ENCODE measurements at places on chromosomes 5 and 9.

DNA sequence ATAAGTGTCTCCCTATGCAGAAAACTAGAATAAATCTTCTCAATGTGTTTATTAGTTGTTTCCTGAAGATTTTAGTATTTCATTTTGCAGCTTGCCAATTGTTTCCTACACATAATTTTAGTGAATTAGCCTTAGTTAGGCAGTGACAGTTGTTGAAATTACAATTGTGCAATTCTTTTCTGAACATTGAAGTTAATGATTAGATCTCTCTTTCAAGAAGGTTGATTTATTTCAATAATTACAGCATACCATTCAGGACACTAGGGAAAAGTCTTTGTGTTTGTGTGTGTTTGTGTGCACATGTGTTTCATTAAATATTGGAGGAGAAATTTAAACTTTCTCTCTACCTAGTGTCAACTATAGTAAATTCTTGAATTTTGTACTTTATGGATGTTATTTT is 199.6 kb upstream of the MPDZ start:
- no peak for DNase-seq

DNA sequence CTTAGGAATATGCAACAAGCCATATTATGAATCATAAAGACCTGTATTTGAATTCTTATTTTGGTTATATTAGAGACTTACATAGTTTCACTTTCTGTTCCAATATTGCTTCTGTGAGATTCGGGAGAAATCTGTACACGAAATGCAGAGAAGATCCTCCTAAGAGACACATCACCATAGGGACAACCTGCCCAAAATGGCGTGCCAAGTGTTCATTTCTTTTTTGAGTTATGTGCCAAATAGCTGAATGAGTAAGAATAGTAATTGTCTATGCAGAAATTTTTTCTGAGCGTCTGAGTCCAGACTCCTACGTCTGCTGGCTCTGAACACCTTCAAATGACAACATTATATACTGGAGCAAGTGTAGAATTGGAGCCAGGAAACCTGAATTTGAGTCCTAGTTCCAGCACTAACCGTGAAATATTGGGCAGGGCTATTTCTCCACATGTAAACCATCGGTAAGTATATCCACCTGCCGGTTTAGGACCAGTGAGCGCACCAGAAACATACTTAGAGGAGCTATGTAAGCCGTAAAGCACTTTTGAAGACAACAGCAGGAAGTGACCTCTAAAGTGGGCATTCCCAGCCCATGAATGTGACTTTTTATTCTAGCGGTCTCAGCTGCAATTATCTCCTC is 163.9 kb upstream of the DMRT1 start:
- DNase-seq = no peak

DNA sequence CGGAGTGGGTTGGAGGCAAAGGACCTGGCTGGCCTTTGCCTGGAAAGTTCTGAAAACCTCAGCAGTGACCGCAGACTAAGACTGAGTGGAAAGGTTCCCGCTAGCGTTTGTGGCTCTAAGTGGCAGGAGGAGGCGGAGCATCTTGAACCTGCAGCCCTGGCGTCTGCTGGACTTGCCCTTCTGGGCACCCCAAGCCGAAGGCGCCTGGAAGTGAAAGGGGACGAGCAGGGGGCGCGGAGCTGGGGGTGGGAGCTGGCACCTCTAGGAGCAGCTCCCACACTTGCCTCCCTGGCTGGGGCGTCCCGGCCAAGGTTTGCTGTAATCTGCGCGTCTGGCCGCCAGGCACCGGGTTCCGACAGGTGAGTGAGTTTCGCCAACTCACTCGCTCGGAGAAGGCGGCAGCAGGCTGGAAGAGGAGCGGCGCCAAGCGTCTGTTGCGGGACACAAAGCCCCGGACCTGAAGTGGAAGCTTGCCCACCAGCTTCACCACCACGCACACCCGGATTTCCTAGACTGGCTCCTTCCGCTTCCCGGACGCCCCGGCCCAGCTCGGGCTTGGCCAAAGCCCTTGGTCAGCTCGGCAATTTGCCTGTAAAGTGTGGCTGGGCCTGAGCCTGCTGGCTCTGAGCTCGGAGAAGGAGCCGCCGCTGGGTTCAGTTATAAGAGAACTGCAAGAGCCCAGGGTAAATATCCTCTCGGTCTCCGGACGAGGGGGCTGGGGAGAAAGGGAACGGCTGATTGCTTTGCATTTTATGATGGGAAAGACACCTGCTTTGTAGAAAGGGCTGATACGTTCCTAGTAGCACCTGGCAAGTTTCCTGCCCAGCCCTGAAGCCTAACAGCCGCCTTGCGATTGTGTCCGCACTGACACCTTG is at the start of gene GNA14:
TSS of gene GNA14 (minus strand) at position 89 of the 875 bp plus-strand sequence. CDS start 529 bp downstream, outside the sequence.
- no peak for DNase-seq

DNA sequence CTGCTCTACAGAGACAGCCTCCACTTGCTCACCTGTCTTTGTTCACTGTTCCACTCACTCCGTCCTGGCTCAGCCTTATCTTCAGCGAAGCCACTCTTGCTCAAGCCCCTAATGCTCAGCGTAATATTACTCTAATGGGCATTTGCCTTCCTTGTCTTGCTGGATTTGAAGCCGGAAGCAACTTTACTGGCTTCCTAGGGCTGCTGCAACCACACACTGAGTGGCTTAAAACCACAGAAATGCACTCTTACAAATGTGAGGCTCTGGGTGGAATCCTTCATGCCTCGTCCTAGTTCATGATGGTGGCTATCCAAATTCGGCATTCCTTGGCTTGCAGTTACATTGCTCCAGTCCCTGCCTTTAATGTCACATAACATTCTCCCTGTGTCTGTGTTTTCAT is 85.5 kb upstream of the MARCHF11 start:
- no peak for DNase-seq

DNA sequence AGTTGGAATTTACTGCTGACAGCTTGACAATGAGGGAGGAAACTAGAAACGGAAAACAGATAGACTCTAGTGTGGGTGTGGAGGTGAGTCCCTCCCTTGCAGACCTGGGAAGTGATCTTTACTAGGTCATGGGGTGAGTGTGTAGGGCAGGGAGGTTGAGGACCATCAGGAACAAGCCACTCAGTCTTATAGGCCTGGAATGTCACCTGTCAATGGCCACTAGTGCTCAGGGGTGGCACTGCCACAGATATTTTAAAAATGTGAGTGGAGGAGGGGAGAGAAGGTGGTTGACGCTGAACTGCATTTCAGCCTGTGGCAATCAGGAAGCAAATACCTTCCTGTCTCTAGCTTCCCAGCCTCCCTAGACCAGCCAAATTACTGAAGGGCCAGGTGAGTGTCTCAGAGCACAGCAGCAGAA is 9.0 kb downstream of the OR2S2 start:
- no peak for DNase-seq

DNA sequence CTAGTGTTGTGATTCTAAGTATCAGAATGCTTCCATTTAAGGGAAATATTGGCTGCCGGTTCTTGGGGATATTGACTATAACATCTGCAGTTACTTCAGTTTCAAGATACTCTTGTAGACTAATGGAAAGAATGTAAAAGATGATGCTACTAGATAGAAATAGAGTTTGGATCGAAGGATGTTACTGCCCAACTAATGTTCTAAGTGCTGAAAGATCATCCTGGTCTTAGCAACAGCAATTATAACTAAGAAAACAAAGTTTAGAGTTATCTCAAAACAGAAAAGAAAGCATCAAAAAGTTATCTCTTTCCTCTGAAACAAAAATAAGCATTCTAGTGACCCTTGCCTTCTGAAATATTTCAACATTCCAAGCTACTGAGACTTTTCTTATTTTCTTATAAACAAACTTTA is 49.9 kb downstream of the ITGA1 start:
- no peak for DNase-seq

DNA sequence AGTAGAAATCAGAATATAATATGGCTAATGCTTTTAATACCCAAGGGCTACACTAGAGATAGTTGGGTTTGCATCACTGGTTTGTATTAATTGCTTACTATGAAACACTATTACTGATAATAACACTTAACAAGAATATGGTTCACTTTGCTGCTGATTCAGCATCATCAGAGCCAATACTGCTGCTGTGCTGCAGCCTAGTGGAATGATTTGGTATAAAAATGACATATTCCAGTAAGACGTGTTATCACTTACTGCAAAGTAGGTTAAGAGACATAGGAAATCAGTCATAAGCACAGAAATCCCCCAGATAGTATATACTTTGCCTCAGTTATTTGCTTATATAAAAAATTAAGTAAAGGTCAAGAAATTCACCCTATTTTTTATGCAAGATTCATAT is 2.8 kb downstream of the CDH10 start:
- no peak for DNase-seq

GRCh38 chr5:88145611-88146467 is 122.8 kb downstream of the TMEM161B start:
- no peak for DNase-seq

DNA sequence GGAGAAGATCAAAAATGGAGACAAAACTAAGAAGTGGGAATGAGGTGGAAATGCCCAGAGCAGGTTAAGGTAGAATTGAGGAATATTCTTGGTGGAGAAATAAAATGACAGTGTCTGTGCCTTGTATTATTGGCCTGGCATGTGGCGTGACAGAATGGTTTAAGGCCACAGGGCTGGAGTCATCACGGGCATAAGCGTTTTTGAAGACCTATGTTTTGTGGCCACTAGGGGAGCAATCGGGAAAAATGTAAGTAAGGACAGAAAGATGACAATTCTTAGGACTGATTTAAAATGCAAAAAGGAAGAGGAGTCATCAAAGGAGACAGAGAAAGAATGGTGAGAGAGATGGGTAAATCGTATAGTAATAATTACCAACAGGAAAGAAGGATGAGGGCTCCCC is 72.2 kb upstream of the EPB41L4A start:
- DNase-seq = no peak

DNA sequence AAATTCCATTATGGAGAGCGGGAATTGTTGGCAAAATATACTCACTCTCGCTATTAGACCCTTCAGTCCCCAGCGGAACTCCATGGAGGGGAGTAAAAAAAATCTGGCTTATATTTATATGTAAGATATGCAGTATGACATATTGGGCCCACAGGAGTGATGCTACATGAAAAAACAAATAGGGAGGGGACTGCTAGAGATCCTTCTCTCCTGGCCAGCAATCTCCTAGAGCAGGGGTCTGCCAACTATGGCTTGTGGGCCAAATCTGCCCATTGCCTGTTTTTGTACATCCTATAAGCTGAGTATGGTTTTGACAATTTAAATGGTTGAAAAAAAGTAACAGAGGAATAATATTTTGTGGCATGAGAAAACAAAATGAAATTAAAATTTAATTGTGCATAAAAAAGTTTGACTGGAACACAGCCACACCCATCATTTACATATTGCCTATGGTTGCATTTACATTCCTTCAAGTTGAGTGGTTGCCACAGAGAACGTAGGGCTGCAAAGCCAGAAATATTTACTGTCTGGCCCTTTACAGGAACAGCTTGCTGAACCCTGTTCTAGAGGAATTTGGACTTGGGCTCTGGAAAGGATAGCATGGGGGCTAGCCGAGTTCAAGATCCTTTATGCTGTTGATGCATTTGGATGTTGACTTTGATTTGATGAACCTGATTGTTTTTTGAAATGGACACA is 197.3 kb upstream of the CLINT1 start:
- no peak for DNase-seq

DNA sequence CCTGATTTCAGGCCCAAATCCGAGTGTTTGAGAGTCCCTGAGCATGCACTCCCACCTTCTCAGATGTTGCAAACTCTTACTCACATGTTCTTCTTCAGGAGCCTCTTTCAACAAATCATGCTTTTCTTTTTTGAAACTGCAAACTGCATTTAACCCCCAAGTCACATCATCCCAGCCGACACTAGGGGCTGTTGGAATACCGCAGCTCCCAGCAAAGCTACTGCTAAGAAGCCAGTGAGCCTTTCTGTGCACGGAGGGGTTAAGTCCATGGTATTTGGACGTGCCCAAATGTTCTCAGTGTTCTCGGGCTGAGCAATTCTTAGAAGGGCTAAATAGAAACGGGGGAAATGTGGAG is 282.9 kb downstream of the NFIB start:
- DNase-seq = no peak

GRCh38 chr5:172685091-172685490 is 44.0 kb downstream of the NEURL1B start:
- no peak for DNase-seq

- no peak for DNase-seq
These were observed 171.8 kb upstream of the TAS2R1 start for GRCh38 chr5:9801908-9802307.

DNA sequence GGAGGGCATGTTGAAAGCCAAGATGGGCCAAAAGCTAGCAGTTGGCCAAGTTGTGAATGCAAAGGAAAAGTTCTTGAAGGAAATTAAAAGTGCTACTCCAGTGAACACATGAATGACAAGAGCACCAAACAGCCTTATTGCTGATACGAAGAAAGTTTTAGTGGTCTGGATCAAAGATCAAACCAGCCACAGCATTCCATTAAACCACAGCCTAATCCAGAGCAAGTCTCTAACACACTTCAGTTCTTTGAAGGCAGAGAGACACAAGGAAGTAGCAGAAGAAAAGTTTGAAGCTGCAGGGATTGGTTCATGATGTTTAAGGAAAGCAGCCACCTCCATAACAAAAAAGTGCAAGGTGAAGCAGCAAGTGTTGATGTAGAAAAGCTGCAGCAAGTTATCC is 71.6 kb downstream of the ERCC6L2 start:
- DNase-seq = no peak

- DNase-seq = no peak
These were observed 8.4 kb downstream of the MTAP start for GRCh38 chr9:21810881-21811280.

DNA sequence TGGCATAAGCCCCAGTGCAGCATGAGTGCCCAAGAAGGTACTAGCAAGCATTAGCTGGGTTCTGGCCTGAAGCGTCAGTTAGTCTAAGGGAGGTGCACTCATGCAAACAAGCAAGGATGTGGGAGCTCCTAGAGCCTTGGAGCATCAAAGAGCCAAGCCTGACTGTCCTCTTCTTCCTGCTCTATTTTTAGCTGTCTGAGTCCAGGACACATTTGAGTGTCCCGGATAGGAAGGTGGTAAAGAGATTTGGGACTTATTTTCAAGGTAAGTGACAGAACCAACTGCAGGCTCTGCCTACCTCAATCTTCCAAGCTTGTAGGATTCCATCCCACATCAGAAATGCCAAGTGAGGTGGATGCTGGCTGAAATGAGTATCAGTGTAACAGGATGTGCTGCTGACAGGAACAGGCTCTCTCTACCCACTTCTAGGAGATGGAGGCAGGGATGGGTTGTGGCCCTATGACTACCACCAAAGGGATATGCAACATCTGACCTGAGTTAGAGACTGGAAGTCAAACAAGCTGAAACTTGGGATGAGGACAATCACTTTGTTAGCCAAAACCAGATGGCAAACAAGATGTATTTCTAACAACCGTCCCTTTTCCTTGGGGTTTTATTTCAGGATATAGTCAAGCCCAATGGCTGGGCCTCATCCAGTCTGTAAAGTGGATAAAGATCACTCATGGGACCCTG is 15.1 kb downstream of the MACROH2A1 start:
- no peak for DNase-seq

Data from effector memory CD4-positive, alpha-beta T cell (primary cell).